ENCODE measurements at places on chromosomes 2 and 18.

GRCh38 chr2:208172125-208172524 lies 8.7 kb upstream of the CRYGA start:
- no peak for DNase-seq

GRCh38 chr2:233301811-233302210 lies 5.8 kb upstream of the SAG start:
- DNase-seq = no peak

DNA sequence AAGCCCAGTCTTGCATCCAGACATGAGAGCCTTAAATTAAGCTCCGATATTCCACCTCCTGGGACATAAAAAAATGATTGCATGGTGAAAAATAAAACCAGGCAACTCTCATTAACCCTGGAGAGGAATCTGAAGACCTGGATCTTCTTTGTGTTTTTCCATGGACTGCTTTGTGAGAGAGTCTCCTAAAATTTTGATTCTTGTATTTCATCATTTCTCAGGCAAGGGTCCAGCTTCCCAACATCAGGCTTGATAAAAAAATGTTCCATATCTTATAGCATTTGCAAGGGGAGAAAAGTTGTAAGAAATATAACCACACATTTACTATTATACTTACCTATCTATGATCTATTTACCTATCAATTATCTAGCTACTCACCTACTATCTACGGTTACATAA lies 327.5 kb upstream of the SPHKAP start:
- no peak for DNase-seq

DNA sequence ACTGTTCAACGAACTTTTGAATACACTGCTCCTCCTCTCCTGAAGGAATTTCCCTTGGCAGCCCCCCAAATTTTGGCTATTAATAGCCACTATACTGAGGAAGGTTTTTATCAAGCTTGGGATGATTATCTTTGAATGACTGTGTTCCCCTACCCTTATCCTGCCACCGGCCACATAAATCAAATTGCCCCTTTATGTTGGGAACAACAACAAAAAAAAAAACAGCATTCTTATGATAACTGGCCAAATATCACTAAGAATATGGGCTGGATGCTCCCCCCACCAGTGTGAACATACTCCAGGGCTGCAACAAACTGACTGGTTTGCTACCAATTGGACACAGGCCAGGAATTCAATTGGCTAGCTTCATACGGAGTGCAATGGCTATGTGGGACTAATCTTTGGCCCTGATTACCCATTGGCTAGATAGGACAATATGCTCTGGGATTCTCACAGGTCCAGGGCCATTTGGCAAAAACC lies 20.6 kb downstream of the DUSP11 start:
- DNase-seq = no peak

GRCh38 chr18:5527603-5528002 lies 16.2 kb downstream of the EPB41L3 start:
- DNase-seq = no peak

- DNase-seq = no peak
Measured at GRCh38 chr2:233700028-233700635, 7.4 kb downstream of the UGT1A6 start.

DNA sequence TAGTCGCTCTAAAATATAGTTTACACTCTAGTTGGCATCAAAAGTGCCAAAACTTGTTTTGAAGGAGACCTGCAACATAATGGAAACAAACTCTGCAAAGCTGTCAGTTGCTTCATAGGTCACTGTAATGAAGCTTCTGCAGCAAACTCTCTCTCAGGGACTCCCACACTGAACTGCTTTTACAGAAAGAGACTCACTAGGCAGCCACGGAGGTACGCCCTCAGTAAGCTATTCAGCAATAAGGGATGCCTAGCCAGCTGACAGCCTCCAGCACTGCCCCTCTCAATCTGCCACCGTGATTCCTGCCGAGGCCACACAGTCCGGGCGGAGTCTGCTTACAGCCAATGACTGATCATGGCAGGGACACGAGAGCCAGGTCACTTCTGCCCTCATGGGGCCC lies 51.1 kb downstream of the COLEC12 start:
- DNase-seq = no peak

DNA sequence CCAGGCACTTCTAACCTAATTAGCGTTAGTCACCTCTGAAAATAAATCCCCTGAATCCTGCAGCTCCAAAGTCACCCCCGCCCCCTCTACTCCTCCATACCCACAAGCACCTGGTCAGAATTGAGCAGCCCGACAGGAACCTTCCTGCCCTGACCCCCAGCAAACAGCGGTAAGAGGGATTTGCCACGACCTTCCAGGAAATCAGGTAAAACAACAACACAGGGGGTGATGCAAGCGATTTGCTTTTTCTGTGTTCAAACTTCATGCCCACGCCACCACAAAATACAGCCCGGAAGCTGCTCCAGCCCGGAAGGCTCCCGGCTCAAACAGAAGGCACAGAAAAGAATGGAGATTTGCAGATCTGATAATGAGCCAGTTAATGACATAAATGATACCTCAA lies 367.1 kb downstream of the GPD2 start:
- DNase-seq = no peak

GRCh38 chr2:33209976-33210375 lies 263.2 kb downstream of the LTBP1 start:
- DNase-seq = no peak

DNA sequence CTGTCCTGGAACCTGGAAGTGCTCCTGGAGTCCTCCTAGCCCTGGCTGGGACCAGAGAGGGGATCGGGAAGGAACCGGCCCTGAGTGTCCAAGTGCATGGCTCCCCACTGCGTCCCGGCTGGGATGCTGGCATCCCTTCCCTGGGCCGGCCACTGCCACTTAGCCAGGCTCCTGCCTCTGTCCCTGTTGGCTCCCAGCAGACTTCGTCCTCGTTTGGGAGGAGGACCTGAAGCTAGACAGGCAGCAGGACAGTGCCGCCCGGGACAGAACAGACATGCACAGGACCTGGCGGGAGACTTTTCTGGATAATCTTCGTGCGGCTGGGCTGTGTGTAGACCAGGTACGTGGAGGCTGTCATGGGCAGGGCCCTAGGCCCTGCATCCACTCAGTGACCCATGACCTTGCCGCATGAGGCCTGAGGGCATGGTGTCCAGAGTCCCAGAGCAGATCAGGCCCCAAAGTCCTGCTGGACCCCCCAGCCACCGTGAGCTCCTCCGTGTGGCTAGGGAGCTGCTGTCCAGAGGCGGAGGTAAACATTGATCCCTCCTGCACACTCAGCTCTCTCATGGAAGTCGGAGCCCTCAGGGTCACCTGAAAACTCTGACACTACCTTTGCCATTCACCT lies 7.1 kb downstream of the ANO7 start:
- no peak for DNase-seq

DNA sequence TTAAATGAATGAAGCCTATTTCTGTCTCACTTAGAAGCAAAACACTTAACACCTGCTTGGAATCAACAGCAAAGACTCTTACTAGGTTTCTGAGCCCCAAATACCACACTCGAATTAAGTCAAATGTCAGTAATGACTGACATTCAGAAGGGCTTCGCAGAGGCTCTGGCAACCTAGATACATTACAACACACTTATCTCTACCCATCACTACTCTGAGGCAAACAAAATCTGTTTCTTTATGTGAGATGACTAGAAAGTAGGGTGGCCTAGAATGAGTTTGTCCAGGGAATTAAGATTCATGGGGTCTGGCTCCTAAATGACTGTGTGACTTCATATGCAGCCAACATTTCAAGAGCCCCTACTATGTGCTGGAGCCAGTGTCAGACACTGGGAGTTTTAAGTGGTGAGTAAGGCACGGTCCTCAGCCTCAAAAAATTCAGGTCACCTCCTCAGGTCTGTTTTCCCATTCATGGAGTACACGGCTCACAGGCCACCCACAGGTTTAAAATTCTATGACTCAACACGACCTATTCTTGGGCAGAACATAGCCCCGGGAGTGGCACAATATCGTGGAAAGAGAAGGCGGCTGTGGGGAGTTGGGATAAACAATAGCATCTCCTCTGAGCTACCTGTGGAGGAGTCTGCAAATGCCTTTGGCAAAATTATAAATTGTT lies 150.3 kb upstream of the ZFP36L2 start:
- no peak for DNase-seq

GRCh38 chr18:75253784-75254183 lies 43.2 kb downstream of the TSHZ1 start:
- no peak for DNase-seq

DNA sequence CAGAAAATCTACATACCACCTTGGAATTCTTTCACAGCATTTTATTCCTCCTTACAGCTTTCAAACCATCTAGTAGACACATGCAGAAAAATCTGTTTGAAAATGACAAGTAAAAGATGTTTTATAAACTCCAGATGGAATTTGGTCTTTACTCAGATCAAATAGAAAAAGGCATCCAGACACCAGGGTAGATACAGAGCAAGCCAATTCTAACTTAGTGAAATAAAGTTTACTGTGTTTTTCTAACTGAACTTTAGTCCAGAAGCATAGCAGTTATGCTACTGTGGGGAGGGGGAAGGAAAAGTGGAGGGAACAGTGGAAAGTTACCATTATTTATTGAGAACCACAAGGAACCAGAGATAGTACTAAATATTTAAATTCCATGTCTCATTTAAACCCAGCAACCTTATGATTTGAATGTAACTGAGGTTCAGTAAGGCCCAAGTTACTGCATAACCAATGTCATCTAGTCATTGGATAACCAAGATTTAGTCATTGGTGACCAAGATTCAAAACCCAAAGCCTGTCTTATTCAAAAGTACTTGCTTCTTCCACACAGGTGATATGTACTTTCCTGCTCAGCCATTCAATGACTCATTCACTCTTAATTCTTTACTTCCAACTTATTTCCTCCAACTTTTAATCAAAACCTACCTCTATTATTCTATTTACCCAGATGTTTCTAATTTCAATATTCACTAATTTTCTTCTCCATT lies 57.7 kb downstream of the RAD51AP2 start:
- no peak for DNase-seq

DNA sequence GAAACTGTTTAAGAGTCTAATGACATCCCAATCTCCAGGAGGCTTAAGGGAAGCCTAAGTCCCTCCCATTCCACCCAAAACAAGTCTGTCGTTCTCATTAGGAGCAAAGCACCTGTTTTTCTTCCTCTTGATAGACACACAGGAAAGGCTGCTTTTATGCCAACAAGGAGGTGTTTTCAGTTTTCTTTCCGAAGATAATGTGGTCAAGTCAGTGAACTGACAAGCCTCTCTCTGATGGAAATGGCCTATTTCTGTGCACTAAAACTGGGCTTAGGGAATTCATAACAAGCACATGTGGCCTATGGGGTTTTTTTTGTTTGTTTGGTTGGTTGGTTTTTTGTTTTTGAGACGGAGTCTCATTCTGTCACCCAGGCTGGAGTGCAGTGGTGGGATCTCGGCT lies 36.2 kb downstream of the FBLN7 start:
- no peak for DNase-seq
